ENCODE measurements at places on chromosomes 13 and 19. TPM values are rescaled to one million over a fixed set of nuclear protein-coding genes. Genes with fewer than 3 reads are reported as not detected.
A peak's percentile ranks its signal among the peaks of the same experiment; 100 is the strongest.

The LEUTX gene
- total RNA-seq: not detected

DNA sequence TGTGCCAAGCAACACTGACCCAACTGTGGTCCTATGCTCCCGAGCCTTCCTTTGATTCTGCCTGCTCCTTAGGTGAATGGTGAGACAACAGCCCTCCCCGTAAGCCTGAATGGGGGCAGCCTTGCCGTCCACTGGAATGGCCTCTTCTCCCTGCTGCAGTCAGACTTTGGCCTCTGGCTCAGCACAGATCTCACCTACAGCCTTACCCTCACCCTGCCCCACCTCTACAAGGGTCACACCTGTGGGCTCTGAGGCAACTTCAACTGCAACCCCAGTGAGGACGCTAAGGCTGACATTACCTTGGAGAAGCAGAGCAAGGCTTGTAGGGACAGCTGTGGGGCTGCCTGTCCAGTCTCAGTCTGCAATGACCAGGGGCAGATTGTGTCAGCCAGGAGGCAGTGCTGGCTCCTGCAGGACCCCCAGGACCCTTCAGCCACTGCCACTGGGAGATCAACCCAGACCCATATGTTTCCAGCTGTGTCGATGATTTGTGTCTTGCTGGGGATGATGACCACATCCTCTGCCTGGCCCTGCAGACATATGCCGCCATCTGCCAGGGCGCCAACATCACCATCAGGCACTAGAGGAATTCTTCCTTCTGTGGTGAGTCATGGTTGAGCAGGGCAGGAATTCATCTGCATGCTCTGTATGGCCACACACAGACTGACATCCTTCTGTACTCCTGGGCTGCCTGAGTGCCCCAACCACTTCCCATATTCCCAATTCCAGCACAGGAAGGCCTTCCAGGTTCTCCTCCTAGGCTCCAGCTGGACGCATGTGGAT is 27.3 kb upstream of the FXYD3 start:
- no peak for DNase-seq

DNA sequence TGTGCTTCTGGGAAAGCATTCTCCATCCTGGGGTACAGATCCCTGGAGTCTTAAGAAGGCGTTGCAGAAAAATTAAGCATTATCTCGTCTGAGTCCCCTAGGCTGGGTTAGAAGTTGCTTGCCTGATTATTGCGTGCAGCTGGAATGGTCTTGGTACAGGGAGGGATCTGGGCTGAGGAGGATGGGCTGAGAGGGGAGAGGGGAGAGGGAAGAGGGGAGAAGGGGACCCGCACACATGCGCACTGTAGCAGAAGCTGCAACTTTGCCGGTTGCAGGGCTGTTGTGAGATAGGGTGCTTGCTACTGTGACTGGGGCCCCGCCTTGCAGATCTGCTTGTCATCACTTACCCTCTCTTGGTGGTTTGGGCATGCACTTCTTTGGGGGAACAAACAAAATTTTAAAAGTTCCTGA is 316.8 kb downstream of the DLEU7 start:
- DNase-seq: no peak

- no peak for DNase-seq
These were observed 355.2 kb downstream of the KCNRG start for GRCh38 chr13:50370303-50370950.

The IRS2 gene
- total RNA-seq: 14.5 TPM

The DNAJC3 gene
- 27.5 TPM for total RNA-seq

- no peak for DNase-seq
These were observed 390.7 kb downstream of the DLEU7 start for GRCh38 chr13:50452756-50453155.

The AMER2 gene
- total RNA-seq: 0.62 TPM

DNA sequence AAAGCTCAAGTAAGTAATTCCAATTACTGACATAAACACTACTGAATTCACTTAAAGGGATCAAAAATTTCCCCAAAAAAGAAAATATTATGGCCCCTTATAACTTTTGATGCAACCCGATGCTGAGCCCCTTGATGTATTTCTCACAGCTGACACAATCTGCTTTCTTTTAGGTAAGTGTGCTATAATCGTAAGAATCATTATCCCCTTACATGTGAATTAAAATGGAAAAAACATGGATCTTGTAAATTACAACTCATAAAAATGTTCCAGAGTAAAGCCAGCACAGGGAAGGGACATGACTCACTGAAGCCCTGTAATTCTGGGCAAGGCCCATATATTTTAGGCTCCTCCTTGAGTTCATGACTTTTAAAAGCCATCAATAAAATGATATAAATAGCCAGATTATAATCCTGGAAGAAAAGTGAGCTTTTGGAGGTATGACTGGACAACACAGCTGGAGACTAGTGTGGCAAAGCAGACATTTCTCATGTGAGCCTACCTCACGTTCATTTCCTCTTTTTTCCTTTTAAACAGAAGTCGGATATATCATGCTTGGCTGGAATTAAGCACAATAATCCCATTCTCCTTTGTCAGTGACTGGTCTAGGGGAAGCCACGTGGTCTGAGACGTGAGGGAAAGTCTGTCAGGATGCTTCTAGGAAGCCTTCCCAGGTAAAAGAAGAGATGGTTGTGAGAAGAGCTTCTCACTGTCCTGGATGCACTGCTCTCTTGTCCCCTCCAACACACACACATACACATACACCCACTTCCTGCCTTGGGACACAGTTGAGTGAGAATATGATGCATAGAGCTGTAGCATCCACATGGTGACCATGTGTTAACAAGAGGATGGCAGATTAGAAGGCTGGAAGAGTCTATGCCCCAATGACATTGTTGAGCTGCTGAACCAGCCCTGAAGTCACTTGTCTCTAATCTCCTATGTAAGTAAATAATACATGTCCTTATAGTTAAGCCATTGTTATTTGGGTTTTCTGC is 165.4 kb downstream of the RGCC start:
- no peak for DNase-seq

GRCh38 chr13:52673465-52673864 is 20.8 kb downstream of the SUGT1 start:
- no peak for DNase-seq

DNA sequence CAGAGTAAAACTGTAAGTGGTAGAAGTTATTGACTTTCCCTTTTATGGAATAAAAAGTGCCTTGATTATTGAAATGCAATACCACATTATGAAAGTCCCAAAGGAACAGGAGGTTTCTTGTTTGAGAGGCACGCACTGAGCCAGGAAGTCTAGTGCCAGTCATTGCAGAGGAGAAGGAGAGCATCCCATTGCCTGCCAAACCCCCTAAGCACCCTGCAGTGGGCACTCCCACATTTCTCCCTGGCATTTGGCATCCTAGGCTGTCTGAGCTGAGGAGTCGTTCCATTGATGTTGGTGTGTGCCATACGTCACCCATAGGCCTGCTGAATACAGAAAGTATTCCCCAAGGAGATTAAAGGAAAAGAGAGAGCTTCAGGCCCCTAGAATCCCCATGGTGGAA is 85.7 kb upstream of the MBNL2 start:
- DNase-seq: no peak

GRCh38 chr13:104132849-104133248 is 1066.6 kb upstream of the SLC10A2 start:
- peak; percentile 7 for DNase-seq

- no peak for DNase-seq
These were observed 170.4 kb downstream of the COG6 start for GRCh38 chr13:39825886-39826285.

DNA sequence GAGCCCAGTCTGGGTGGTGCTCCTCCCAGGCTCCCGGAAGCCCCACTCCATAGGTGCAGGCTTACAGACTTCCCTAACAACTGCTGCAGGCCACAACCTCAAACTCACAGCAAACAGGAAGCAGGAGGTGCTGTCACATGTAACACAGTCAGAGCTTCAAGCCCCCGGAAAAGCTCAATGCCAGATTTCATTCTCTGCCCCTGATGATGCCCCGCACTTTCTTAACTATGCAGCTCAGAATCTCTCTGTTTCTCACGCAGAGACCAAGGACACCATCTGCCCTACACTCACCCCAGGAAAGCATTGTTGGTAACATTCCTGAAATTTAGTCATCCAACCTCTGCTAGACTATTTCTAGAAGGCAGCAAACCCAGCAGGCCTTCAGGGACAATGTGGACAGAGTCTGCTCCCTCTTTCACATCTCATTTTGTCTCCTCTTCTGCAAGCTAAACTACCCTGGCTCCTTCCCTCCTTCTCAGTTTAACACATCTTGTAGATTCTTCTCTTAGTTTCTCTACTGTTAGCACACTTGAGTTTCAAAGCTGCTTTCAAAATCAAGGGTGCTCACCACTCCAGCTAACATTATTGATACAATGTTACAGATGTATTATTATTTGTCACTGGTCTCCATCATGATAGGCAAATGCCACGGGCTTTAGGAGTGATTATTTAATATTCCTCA is 162.5 kb downstream of the KCTD12 start:
- DNase-seq: peak; percentile 47

DNA sequence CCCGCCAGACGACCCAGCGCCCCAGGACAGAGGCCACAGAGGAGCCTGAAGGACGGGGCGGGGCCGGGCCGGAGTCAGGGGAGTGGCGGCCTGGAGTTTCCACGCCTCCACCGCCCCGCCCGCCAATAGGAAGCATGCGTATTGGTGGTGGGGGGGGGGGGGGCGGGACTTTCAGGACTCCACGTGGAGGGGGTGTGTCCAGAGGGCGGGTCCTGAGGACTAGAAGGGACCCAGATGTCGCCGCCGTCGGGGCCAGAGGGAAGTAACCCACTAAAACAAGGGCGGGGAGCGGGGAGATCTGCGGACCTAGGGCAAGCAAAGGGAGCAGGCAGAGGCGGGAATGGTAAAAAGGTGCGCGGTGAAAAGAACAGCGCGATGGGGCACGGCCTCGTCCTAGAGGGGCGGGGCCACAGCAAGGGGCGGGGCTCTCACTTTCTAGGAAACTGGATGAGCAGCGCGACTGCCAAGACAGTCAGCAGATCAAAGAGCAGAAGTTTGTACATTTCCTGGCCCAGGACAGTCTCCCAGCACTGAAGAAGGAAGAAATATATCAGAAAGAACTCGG is 2.8 kb upstream of the LENG1 start:
- peak; percentile 90 for DNase-seq

DNA sequence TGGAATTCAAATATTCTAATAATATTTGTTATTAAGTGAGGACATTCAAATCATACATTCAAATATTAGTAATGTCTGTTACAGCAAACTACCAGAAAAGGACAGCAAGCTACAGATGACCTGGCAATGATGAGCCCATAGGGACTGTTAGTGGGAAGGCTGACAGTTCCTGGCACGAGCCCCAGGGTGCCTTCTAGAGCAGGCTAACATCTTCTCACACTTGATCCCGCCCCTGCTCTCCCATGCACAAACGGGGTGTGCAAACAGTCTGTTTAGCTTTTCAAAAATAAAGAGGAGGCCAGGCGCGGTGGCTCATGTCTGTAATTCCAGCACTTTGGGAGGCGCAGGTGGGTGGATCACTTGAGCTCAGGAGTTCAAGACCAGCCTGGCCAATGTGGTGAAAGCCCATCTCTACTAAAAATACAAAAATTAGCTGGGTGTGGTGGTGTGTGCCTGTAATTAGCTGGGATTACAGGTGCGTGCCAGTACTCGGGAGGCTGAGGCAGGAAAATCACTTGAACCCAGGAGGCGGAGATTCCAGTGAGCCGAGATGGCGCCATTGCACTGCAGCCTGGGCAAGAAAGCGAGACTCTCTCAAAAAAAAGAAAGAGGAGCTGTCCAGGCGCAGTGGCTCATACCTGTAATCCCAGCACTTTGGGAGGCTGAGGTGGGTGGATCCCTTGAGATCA is 9.6 kb upstream of the GARRE1 start:
- DNase-seq: no peak

The CEACAM16 gene
- not detected for total RNA-seq

DNA sequence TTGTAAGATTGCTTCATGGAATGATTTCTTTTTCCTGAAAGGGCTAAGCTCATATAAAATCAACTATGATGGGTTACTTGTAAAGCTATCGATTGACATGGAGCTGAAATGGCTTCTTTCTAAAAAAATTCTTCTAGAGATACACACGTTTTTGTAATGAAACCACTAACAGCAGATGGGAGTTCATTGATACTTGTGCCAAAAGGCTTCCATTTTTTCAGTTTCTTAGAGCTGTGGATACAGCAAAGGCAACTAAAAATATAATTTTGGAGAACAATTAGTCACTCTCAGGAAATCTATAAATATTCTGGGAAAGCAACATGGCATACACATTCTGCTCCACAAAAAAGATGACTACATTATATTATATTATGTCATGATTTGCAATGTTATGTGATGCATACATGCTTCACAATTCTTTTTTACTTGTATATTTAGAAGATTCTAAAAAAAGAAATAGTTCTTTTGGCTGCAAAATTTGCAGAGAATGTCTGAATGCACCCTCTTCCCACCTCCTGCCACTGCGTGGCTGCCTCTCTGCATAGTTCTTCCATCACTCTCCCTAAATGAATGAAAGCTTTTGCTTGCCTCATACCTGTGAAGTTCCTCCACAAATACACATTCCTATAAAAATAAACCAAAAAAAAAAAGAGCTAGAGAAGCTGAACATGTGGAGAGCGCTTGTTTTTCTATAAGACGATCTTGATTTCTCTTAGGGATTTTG is 802.5 kb downstream of the EFNB2 start:
- no peak for DNase-seq

- no peak for DNase-seq
These were observed 39.8 kb upstream of the EHD2 start for GRCh38 chr19:47673426-47673825.

DNA sequence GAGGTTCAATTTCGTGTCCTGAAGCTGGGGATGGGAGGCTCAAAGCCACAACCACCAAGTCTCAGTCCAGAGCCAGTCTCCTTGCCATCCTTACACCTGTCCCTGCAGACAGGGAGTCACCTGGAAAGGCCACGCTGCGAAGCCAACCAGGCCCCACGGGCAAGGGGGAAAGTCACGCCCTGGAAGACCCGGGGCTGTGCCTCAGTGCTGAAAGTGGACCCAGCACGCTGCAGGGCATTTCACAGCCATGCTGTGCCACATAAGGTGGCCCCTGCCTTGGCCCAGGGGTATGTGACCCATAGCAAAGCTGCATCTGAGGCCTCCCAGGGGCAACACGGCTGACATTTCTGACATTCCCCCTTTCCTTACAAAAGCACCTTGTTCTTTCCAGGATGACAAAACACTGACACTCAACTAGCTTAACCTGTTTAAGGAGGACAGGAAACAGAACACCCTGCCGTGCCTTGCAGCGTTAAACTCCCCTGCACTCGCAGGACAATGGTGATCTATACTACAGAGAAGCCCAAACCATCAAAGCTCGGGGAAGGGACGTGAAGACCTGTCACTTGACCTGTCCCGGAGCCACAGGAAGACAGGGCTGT is 14.8 kb downstream of the CHERP start:
- no peak for DNase-seq

DNA sequence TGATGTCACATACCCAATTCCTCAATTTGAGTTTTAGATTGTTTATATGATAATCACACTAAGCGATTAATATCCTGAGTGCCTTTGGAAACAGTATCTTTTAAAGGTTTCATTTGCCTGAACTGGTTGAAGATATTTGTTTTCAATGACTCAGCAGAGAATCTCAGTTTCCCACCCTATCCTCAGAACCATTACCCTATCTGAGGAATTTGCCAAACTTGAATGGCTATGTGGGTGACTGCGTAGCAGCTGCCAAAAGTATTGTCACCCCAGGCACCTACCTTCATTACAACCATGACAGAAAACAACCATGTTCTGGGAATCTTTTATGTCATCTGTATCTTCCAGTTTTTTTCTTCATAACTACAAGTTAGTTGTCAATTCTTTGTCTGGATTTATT is 440.1 kb upstream of the NBEA start:
- no peak for DNase-seq

GRCh38 chr13:56659041-56659471 is 481.7 kb upstream of the PRR20A start:
- no peak for DNase-seq
